ENCODE measurements at places on chromosomes 5 and 9. TPM values are rescaled to one million over a fixed set of nuclear protein-coding genes. Genes with fewer than 3 reads are reported as not detected.

GRCh38 chr5:138252944-138253343, 21.5 kb downstream of the GFRA3 start:
- H3K27me3 ChIP-seq, result no peaks in the 10 kb centered on the region
- H3K4me1 ChIP-seq, result peaks cover 5% of the 10 kb centered on the region
- H3K36me3 ChIP-seq, result no peaks in the 10 kb centered on the region
- no peak overlapping the region for H3K4me3 ChIP-seq

GRCh38 chr5:177427919-177428573, 1.6 kb downstream of the GRK6 start:
- H3K36me3 ChIP-seq, result no peaks in the 10 kb centered on the region
- peaks cover 31% of the 10 kb centered on the region for H3K4me1 ChIP-seq
- no peak for DNase-seq
- H3K4me3 ChIP-seq, result peak overlapping the region; percentile 89

Gene SPINK4
- total RNA-seq, result not detected

DNA sequence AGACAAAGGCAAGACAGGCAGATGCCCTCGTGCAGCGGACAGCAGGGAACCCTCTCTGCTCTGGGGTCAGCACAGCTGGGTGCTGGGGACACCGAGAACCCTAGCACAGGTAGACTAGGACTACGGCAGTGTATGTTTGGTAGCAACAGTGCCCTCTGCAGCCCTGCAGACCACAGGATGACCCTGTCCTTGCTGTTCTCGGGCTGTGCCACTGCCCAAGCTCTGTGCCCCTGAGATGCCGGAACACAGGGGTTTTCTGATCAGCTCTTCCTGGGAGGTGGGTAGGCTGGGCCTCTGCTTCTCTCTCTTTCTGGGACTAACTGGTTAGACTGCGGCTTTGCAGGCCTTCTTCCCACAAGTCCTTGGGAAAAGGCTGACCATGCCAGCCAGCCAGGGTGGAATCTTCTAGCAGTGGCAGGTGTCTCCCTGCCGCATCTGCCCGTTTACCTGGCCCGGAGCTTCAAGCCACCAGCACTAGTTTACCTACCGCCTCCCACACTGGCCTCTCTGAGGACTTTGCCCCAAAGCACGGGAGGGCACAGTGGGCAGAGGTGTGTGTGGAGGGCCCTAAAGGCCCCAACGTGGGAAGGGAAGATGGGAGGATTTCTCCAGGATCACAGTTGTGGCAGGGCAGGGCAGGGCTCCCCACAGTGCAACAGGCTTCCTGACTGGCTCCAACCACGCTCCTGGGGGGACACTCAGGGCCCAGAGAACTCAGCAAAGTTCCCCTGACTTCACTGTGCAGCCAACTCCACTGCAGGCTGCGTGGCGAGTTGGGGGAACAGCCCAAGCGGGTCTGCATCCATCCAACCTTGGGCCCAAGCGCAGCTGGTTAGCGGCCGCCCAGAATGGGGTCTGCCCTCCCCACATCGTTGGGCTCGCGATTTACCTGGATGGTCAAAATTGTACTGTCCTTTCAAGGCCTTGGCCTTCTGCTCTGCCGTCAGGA, 1.2 kb downstream of the UCK1 start:
- no peaks in the 10 kb centered on the region for H3K27me3 ChIP-seq
- peak overlapping the region; percentile 85 for H3K4me3 ChIP-seq
- H3K36me3 ChIP-seq, result peaks cover 3% of the 10 kb centered on the region
- H3K27ac ChIP-seq, result peak overlapping the region; percentile 72

- H3K27ac ChIP-seq, result peak overlapping the region; percentile 91
- DNase-seq, result peak; percentile 67
- H3K4me3 ChIP-seq, result peak overlapping the region; percentile 75
- H3K36me3 ChIP-seq, result no peaks in the 10 kb centered on the region
- peaks cover 5% of the 10 kb centered on the region for H3K27me3 ChIP-seq
Observed at GRCh38 chr9:136345281-136346156, 18.0 kb downstream of the DNLZ start.

DNA sequence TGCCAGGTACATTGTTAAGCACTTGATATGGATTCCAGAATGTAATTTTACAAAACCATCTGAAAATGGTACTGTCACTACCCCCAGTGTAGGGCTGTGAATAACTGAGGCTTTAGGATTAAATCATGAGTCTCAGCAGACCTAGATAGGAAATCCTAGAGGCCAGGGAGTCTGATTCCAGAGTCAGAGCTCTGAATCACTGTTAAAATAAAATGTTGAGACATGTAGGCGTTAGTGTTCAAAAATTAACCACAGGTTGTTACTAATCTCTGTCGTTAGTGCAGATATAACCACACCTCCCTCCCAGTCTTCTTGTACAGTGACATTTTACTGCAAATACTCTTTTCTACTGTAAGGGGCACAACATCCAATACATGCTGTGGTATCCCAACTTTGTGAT, 1828.8 kb downstream of the MAT2B start:
- DNase-seq, result no peak
- no peaks in the 10 kb centered on the region for H3K36me3 ChIP-seq
- H3K4me1 ChIP-seq, result peaks cover 11% of the 10 kb centered on the region
- H3K27ac ChIP-seq, result no peak overlapping the region
- H3K27me3 ChIP-seq, result no peaks in the 10 kb centered on the region

DNA sequence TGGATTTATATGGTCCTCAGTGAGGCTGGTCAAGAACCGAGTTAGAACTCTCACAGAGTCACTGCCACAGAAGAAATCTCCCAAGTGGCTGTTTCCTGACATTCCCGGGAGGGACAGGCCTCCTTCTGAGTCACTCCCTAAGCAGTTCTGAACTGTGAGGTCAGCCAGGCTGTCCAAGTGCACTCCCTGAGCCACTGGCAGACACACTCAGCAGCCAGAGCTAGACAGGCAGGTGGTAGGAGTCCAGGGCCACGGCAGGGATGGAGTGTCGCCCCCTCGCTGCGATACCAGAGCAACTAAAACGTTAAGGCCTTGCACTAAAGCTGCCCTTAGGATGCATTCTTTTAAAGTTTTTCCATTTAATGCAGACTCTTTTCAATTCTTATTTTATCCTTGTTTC, 3.4 kb downstream of the IL4 start:
- H3K27ac ChIP-seq, result no peak overlapping the region
- no peak for DNase-seq
- H3K27me3 ChIP-seq, result no peaks in the 10 kb centered on the region
- H3K4me3 ChIP-seq, result no peak overlapping the region
- H3K4me1 ChIP-seq, result no peaks in the 10 kb centered on the region

Gene IL7R
- 0.11 TPM for total RNA-seq

Gene FBP1
- total RNA-seq, result 0.80 TPM

DNA sequence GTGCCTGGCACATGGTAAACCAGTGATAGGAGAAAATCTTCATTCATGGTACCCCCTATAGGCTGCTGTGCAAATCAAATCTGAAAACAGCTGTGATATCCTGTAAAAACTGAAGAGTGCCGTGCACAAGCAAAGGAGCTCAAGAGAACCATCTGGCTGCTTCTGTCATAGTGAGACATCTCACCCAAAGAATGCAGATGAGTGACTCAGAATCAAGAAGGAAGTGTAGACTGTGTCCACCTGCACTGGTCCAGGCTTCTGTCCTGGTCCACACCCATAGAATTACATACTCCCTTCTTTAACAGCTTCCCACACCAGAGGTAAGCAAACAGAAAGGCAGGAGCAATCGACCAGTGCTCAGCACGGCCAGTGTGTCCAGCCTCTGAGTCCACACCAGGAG, 195.9 kb downstream of the ASTN2 start:
- no peaks in the 10 kb centered on the region for H3K4me1 ChIP-seq
- no peak for DNase-seq
- H3K27me3 ChIP-seq, result no peaks in the 10 kb centered on the region

GRCh38 chr9:21141427-21141882, at the start of gene IFNW1:
Gene IFNW1, minus strand, starts transcription at chr9:21141832. Its CDS starts 262 bp downstream, at chr9:21141570.
- H3K4me1 ChIP-seq, result no peaks in the 10 kb centered on the region
- H3K27me3 ChIP-seq, result no peaks in the 10 kb centered on the region
- H3K36me3 ChIP-seq, result no peaks in the 10 kb centered on the region
- H3K27ac ChIP-seq, result no peak within 1 kb of the TSS

DNA sequence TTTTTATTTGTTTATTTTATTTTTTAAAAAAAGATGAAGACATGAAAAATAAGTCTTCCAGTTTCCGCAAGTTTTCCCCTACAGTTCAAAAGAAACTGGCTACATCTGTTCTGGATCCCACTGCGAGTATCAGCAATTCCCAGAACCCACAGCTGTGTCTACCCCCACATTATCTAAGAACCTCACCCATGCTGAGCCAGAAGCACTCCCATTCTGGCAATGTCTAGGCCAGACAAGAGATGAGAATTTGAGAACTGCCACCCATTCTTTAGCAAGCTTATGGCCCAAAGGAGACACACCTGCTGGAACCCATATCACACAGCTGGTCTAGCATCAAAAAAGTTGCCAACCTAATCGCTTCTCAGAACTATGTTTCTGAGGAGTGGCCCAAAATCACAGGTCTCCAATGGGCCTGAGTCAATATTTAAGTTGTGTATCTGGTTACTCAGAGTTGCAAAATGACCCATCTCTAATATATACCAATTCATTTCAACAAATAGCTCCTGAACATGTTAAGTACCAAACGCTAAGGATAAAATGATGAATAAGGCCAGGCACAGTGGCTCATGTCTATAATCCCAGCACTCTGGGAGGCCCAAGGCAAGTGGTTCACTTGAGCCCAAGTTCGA, 27.1 kb downstream of the MTMR12 start:
- H3K27me3 ChIP-seq, result no peaks in the 10 kb centered on the region
- peaks cover 12% of the 10 kb centered on the region for H3K36me3 ChIP-seq
- H3K4me1 ChIP-seq, result peaks cover 16% of the 10 kb centered on the region
- no peak overlapping the region for H3K27ac ChIP-seq
- DNase-seq, result no peak

DNA sequence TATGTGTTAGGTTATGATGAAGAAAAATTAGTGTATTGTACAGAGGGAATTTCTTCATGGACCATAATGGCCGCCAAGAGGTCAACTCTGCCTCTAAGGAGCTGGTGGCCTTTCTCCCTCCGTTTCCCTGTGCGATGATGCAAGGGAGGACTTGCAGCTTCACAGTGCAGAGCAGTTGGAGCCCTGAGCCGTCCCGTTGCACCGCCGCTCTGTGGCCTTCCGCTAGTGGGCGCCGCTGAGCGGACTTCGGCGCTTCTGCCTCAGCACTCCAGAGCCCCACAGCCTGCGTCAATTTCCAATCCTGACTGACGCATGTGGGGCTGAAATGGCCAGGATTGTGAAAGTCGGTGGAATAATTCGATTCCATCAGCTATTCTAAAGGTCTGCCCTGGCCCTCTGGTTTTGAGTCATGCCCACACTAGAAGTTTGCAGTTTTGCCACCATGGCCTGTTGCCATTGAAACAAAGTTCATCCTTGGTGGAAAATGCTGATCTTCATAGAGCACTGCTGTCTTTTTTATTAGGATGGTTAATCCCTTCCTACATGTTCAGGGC, 22.7 kb upstream of the LECT2 start:
- H3K4me1 ChIP-seq, result peaks cover 12% of the 10 kb centered on the region
- H3K27ac ChIP-seq, result no peak overlapping the region
- DNase-seq, result peak; percentile 77
- H3K27me3 ChIP-seq, result peaks cover 51% of the 10 kb centered on the region
- H3K4me3 ChIP-seq, result no peak overlapping the region

GRCh38 chr9:113677057-113677456, 199.1 kb upstream of the ZNF618 start:
- H3K27ac ChIP-seq, result no peak overlapping the region
- H3K4me1 ChIP-seq, result peaks cover 4% of the 10 kb centered on the region
- H3K27me3 ChIP-seq, result peaks cover 41% of the 10 kb centered on the region
- no peaks in the 10 kb centered on the region for H3K36me3 ChIP-seq

DNA sequence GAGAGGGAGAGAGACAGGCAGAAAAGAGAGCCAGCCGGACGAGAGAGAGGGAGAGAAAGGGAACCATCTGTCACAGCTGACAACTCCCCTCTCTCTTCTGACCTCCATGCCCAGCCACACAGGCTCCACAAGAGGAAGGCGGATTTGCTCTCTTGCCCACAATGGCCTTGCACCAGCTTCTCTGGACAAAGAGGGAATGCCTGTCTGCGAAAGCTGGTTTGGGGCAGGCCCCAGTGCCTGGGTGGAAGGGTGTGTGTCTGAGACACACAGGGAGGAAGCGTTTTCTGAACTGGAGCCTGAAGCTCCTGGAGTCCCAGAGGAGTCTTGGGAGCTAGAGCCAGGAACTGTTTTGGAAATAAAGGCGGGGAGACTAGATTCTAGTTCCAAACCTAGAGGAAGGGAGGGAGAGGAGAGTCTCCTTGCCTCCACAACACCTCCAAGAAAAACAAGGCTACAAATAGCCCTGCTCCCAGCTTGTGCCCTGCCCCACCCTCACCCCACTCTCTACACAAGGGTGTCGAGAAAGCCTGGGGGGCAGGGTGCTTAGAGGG, 12.5 kb downstream of the C1QTNF2 start:
- peaks cover 3% of the 10 kb centered on the region for H3K27me3 ChIP-seq
- H3K36me3 ChIP-seq, result no peaks in the 10 kb centered on the region
- H3K4me1 ChIP-seq, result peaks cover 25% of the 10 kb centered on the region
- H3K4me3 ChIP-seq, result no peak overlapping the region
- H3K27ac ChIP-seq, result peak overlapping the region; percentile 43

Gene CACFD1
- total RNA-seq, result 42.6 TPM

DNA sequence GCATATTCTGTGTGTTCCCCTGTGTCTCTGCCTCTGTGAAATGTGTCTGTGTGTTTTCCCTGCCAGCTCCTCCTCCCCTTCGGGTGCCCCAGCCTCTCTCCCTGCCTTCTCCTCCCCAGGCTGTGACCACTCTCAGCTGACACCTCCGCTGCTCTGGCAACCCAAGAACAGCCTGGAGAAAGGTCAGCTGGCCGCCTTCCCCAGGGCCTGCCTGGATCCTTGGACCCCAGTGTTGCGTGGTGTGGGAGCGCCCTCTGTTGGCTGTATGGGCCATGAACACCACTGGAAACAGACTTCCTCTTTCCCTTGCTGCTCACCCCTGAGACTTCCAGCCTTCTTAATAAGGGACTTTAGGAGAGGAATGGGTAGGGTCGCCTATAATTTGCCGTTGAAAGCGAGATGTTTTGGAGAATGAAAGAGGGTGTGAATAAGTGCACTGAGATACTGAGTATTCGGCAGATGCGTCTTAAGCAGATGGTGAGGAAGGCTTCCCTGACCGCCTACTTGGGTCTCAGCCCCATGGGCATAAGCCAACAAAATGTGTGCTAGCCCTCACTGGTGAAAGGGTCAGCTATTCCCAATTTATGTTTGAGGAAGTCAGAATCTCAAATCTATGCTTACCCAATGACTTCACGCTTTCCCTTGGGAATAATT, 114.9 kb upstream of the TRIM32 start:
- H3K4me1 ChIP-seq, result peaks cover 4% of the 10 kb centered on the region
- H3K27ac ChIP-seq, result no peak overlapping the region
- peak; percentile 79 for DNase-seq
- no peaks in the 10 kb centered on the region for H3K36me3 ChIP-seq
- no peak overlapping the region for H3K4me3 ChIP-seq

Gene DMRT3
- total RNA-seq, result not detected

Gene TEX48
- not detected for total RNA-seq

All from neural crest cell (in vitro differentiated cells).